Fibroblast of skin of back (primary cell): ENCODE measurements at places on chromosomes 1 and 21.
A peak's percentile ranks its signal among the peaks of the same experiment; 100 is the strongest.

GRCh38 chr1:159214149-159214760 lies 9.6 kb downstream of the ACKR1 start:
- peak; percentile 32 for DNase-seq

GRCh38 chr1:113881661-113882060 lies 5.7 kb downstream of the BCL2L15 start:
- DNase-seq: no peak

DNA sequence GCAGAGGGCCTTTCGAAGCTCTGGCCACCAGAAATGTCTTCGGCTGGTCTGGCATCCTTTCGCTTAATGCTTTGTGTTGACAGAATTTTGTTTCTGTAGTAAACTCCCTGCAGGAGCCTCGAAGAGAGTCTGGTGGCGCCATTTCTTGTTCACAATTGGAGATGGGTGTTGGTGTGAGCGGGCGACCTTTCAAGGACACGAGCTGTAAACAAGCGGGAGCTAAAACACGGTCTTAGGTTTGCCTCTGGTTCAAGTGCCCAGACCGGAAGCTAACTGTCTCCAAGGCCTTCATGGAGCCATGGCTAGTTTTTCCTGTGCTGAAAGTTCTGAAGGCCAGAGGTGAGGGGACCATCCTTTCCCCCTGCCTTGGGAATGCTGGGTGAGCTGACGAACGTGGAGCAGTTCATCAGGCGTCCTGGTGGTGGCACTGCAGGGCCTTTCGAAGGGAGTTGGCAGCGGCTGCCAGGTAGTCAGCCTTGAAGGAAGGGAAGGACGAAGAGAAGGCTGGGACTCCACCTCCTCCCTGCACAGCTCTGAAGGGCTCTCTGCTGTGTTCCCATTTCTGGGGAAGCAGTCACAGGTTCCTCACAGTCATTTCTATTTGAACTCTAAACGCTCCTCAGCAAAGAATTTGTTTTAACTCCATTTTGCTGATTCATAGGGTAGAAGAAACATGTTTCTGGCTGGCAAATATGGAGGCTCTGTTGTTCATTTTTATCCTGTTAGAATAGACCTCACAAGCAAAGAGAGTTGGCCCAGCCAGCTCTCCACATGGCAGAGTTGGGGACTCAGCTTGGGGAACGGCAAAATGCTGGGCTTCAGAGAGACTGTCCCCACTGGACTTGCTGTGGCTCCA lies 35.2 kb downstream of the URB2 start:
- DNase-seq: peak; percentile 62

DNA sequence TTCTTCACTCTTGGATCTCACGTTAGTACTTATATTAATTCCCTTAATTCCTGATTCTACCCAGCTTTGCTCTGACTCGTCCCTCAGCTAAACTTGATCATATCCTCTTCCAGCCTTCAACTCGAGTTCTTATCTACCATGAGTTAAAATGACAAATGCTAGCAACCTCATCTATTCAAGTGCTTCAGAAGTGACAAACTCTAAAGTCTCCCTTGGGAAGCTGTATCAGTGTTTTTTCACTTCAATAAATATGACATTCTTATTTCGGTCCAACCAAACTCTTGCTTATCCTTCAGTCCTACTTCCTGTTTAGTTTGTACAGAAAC lies 75.3 kb downstream of the FOXJ3 start:
- peak; percentile 18 for DNase-seq

- DNase-seq: no peak
Observed at GRCh38 chr1:208251911-208252835, 8.0 kb upstream of the PLXNA2 start.

DNA sequence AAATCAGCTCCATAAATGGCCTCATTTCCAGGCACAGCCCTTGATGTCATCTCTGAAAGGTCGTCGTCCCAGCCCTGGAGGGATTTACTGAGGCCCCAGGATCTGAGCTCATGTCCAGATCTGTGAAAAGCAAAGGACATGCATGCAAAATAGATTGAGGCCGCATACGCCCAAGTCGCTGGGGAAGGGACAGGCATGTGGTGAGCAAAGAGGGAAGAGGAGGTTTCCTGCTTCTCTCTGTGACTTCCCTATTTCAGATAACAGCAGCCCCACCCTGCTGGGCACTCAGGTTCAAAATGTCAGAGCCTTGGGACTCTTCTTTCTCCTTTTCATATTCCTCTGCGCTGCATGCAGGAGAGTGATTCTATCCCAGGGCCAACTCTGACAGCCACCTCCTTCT lies 197.2 kb downstream of the ADSS2 start:
- DNase-seq: no peak

DNA sequence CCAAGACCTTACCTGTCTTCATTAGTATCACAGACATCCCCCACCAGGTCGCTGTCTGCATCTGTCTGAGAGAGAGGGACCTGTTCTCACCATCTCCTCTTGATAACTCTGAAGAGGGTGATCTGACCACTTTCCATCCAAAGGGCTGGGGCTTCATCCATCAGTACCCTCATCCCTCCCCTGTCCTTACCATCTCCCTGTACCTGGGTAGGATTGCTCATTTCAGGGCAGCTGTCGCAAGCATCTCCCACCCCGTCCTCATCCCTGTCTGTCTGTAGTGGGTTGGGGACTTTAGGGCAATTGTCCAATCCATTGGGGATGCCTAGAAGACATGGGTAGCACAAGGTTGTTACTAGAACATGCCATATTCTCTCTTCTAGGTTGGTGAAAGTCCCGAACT lies 7.9 kb downstream of the THBS3 start:
- DNase-seq: no peak

GRCh38 chr1:187067160-187067559 lies 238.4 kb downstream of the PLA2G4A start:
- DNase-seq: no peak

- DNase-seq: no peak
Observed at GRCh38 chr1:56654126-56654923, 9.2 kb downstream of the PRKAA2 start.

DNA sequence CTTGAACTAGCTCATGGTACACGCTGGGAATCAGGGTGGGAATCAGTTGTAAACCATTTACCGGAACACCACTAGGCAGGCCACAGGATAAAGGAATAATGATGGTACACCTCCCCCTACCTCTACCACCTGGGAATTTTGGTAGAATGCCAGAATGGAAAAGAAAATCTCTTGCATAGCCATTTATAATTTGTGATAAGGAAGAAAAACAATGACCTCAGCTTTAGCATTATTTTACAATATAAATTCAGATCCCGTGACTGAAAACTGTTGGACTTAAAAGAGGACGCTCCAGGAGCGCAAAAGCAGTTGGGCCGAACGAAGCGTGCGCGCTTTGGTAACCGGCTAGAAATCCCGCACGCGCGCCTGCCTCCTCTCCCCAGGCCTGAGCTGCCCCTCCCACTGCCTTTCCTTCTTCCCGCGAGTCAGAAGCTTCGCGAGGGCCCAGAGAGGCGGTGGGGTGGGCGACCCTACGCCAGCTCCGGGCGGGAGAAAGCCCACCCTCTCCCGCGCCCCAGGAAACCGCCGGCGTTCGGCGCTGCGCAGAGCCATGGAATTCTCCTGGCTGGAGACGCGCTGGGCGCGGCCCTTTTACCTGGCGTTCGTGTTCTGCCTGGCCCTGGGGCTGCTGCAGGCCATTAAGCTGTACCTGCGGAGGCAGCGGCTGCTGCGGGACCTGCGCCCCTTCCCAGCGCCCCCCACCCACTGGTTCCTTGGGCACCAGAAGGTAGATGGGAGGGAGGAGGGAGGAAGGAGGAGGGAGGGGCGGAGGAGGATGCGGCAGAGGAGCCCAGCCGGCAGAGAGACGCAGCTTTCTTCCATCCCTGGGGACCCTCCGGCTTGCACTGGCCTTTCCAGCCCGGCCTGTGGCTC lies at the start of gene CYP4X1:
CYP4X1 (plus strand) TSS at position 402 of the 873 bp plus-strand sequence; CDS start at position 551, 149 bp downstream.
- no peak for DNase-seq

DNA sequence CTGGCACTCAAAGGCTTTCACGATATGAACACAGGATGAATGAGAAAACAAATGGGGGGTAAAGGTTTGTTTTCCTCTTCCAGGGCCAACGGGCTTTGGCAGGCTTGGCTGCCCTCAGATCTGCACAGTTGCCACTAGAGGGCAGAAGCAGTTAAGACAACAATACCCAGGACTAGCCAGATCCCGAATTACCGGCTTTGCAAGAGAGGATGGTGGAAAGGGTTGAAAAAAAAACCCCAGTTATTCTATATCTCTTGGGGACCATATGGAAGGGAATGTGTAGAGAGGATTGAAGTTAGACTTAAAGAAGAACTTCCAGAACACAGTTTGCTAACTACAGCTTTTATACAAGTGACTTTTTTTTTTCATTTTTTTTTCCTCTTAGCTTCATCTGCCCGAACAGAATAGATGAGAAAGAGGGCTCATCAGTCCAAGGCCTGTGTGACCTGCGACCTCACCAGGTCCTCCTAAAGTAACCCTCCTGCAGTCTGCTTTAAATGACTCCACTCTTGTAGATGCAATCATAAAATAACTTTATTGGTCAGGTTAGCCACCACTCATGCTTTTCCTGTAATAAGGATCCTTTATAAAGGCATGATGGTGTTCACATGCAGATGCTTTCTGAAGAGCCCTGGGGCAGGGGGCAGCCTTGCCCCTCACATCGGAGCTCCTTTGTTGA lies 10.7 kb downstream of the FMOD start:
- DNase-seq: peak; percentile 79

DNA sequence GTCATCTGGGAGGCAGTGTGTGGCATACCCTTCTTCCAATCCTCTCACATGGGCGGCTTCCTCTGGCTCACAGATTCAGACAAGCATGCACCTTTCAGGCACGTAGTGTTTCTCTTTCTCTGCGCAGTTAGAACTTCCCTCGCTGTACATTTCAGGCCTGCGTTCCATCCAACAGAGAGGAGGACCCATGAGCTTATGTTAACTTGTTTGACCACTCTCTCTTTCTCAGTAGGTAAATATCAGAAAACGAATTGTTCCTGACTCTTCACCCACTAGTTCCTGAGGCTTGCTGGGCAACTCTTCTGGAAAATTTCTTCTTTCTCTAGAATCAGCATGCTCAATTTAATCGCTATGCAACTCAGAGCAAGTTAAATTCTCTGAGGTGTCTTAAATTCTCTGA lies 85.5 kb downstream of the DDX20 start:
- DNase-seq: no peak

DNA sequence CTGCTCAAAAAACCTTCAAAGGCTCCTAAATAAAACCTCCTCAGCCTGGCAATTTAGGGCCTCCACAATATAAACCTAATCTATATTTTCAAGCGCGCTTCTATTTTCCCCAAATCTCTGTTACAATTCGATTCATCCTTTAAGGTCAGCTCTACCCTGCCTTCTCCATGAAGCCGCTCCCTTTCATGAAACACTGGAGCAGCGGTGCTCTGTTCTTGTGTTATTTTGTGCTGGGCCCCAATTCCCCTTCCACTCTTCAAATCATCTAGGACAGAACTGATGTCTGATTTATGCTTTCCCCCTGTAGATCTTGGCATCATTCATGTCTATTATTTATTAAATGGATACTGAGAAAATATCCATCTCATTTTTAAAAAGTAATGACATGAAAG lies 6.9 kb downstream of the ERRFI1 start:
- no peak for DNase-seq

DNA sequence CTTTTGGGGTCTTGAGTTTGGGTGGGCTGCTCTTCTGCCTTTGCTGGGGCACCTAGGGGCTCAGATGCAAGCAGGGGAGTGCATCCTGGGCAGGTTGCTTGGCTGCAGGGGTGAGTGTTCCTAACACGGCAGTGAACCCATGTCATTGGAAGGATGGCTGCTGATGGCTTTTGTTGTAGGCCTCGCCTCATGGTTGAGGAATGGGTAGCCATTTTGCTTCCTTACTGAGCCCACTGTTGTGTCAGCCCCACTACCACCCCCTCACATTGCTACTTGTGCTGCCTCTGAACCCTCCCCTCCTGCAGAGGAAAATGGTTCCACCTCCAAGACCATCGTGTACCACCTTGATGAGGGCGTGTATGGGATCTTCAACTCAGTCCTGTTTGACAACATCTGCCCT lies 16.8 kb downstream of the AZIN2 start:
- DNase-seq: no peak

- no peak for DNase-seq
Observed at GRCh38 chr1:171643156-171643555, 9.3 kb downstream of the MYOC start.

DNA sequence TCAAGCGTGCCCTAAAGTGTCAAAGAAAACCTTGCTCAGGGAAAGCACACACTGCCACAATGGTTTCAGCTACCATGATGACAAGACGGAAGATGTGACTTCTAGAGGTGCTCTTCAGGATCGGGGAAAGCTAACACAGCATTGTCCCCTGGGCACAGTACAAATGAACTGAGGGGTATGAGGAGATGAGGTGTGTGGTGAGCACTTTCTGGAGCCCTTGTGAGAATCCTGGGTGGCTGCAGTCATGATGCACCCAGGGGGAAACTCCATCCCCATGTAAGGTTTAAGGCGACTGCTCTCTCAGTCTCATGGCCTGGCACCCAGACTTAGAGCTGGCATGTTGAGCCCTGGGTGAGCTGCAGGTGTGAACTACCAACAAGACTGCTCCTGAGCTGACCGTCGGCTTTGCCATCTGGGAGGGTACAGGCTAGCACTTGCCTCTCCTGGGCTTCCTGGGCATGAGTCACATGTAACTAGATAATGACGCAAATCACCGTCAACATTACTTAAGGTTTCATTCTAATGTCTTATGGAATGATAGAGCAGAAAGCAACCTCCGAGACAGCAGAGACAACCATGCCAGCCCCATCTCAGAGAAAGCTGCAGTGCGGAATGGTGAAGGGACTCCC lies 144.6 kb downstream of the CLIC6 start:
- DNase-seq: peak; percentile 57

DNA sequence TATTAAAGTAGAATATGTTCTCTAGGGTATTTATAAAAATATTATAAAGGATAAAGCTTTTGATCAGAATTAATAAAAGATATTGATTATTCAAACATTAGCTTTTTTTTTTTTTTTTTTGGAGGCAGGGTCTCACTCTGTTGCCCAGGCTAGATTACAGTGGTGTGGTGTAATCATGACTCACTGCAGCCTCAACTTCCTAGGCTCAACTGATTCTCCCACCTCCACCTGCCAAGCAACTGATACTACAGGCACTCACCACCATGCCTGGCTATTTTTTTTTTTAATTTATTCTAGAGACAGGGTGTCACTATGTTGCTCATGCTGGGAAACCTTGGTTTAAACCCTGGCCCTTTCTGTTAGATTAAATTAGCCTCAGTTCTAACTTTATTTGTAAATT lies 188.3 kb downstream of the CLEC20A start:
- DNase-seq: no peak

DNA sequence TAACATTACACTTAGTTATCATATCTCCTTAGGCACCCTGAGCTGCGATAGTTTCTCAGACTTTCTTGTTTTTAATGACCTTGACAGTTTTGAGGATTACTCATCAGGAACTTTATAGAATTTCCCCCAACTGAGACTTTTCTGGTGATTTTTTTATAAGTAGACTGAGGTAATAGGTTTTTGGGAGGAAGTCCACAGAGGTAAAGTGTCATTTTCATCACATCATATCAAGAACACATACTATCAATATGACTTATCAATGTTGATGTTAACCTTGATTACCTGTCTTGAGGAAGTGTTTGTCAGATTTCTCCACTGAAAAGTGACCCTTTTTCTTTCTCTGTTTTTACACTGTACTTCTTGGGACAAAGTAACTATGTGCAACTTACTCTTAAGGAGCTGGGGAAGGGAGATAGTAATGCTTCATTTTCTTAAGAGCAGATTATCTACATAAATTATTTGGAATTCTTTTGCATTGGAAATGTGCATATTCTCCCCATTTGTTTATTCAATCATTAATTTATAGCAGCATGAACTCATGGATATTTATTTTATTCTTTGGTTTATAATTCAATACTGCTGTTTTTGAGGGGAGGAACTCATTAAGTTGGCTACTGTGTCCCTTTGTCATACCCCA lies 72.8 kb upstream of the HSD17B7 start:
- DNase-seq: no peak

GRCh38 chr1:248857201-248857600 lies 1.7 kb downstream of the ZNF692 start:
- DNase-seq: no peak
